ENCODE measurements at places on chromosomes 3 and 15. TPM values are rescaled to one million over a fixed set of nuclear protein-coding genes. Genes with fewer than 3 reads are reported as not detected.

The HCLS1 gene
- 65.9 TPM for total RNA-seq

The DNAH1 gene
- total RNA-seq = 1.8 TPM

The GRM2 gene
- total RNA-seq = 0.09 TPM

The WDR49 gene
- total RNA-seq = 0.27 TPM

The ARIH2 gene
- total RNA-seq = 54.9 TPM

The STAB1 gene
- 278 TPM for total RNA-seq

The HOMER2 gene
- 0.45 TPM for total RNA-seq

The SPINK8 gene
- not detected for total RNA-seq
